Bladder microvascular endothelial cell (primary cell): ENCODE measurements at places on chromosomes 12 and 14. TPM values are rescaled to one million over a fixed set of nuclear protein-coding genes. Genes with fewer than 3 reads are reported as not detected.

The GUCY2C gene
- not detected in 2 replicates for total RNA-seq

The VRTN gene
- total RNA-seq = not detected in 2 replicates

The OAS3 gene
- total RNA-seq = 15.1 and 18.8 TPM in 2 replicates

The MTERF2 gene
- 3.6 and 9.9 TPM in 2 replicates for total RNA-seq

The KDM5A gene
- total RNA-seq = 41.1 and 89.9 TPM in 2 replicates

The IAPP gene
- total RNA-seq = not detected in 2 replicates

The KRT71 gene
- total RNA-seq = not detected in 2 replicates

The PIK3C2G gene
- total RNA-seq = under 0.01 and 5.7 TPM in 2 replicates

The NTF3 gene
- 0.16 and 1.4 TPM in 2 replicates for total RNA-seq

The KRT8 gene
- total RNA-seq = 3.7 and 8.6 TPM in 2 replicates

The EMP1 gene
- total RNA-seq = 95.0 and 195 TPM in 2 replicates

The SIRT4 gene
- 1.1 and 1.8 TPM in 2 replicates for total RNA-seq

The TEX22 gene
- total RNA-seq = under 0.01 and 0.06 TPM in 2 replicates

The SLC38A6 gene
- 16.0 and 26.9 TPM in 2 replicates for total RNA-seq

The CMKLR1 gene
- under 0.01 TPM in 1 of 2 replicates, not detected in the other for total RNA-seq

The WNT5B gene
- 0.32 and 0.44 TPM in 2 replicates for total RNA-seq

The OVCH1 gene
- not detected in 2 replicates for total RNA-seq
